Astrocyte of the spinal cord (primary cell): ENCODE measurements at places on chromosomes 11 and 22.

- DNase-seq, result no peak
These were observed 4.3 kb upstream of the GP1BB start for GRCh38 chr22:19719050-19719482.

GRCh38 chr22:35524966-35525686 lies 15.5 kb upstream of the RASD2 start:
- no peak for DNase-seq

DNA sequence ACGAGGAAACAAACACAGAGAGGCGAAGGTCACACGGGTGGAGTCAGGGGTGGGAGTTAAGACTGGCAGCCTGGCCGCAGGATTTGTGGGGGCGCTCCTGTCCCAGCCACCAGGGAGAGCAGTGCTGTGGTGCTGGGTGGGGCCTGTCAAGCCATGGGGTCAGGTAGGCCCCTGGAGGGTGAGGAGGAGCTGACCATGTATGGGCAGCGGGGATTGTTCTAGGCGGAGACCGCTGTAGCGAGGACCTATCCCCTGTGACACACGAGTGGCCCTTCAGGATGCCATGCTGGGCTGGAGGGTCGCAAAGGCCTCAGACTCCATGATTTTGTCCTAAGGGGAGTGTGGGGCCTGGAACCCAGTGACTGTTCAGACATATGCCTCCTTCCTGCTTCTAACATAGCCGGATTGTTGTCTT lies 1.6 kb upstream of the RPS19BP1 start:
- DNase-seq, result no peak

GRCh38 chr11:78773077-78773476 lies 198.4 kb upstream of the NARS2 start:
- DNase-seq, result no peak

- DNase-seq, result no peak
These were observed 14.3 kb downstream of the POLR2F start for GRCh38 chr22:37967637-37968451.

GRCh38 chr22:46815559-46815895 lies 53.1 kb downstream of the TBC1D22A start:
- no peak for DNase-seq

GRCh38 chr11:125504580-125504979 lies 8.5 kb upstream of the FEZ1 start:
- DNase-seq, result no peak
